ENCODE measurements at places on chromosomes 13 and 19. TPM values are rescaled to one million over a fixed set of nuclear protein-coding genes. Genes with fewer than 3 reads are reported as not detected.

REX1BD gene
- total RNA-seq, result 92.6 TPM

FLT3LG gene
- total RNA-seq, result 11.2 TPM

GJA3 gene
- total RNA-seq, result 0.13 TPM

ADGRE2 gene
- total RNA-seq, result 183 TPM

PROZ gene
- not detected for total RNA-seq

C13orf42 gene
- total RNA-seq, result 0.60 TPM

ZNF536 gene
- total RNA-seq, result 2.8 TPM

ZNF66 gene
- total RNA-seq, result 13.2 TPM

Measured in spleen (tissue), 13 donors.